GDM1 (cell line): ENCODE measurements at places on chromosomes 7 and 10.
A peak's percentile ranks its signal among the peaks of the same experiment; 100 is the strongest.

GRCh38 chr7:95840953-95841950 is 68.9 kb downstream of the DYNC1I1 start:
- no peak for DNase-seq

DNA sequence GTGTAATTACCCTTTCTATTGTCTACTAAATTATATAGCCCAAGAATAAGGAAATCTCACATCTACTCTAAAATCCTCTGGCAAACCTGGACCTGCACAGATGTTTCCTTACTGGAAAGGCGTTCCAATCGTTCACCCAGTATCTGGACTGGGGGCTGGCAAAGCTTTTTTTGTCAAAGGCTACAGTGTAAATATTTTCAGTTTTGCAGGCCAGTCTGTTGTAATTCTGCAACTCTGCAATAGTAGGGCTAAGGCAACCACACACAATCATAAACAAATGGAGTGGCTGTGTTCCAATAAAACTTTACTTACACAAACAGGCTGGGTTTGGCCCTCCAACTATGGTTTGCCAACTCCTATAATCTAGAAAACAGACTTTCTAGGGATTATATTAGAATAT is 56.2 kb downstream of the GLI3 start:
- DNase-seq: no peak

GRCh38 chr7:158094671-158095226 is 492.9 kb downstream of the PTPRN2 start:
- no peak for DNase-seq

- DNase-seq: no peak
Observed at GRCh38 chr10:125911145-125911544, 14.8 kb downstream of the FANK1 start.

DNA sequence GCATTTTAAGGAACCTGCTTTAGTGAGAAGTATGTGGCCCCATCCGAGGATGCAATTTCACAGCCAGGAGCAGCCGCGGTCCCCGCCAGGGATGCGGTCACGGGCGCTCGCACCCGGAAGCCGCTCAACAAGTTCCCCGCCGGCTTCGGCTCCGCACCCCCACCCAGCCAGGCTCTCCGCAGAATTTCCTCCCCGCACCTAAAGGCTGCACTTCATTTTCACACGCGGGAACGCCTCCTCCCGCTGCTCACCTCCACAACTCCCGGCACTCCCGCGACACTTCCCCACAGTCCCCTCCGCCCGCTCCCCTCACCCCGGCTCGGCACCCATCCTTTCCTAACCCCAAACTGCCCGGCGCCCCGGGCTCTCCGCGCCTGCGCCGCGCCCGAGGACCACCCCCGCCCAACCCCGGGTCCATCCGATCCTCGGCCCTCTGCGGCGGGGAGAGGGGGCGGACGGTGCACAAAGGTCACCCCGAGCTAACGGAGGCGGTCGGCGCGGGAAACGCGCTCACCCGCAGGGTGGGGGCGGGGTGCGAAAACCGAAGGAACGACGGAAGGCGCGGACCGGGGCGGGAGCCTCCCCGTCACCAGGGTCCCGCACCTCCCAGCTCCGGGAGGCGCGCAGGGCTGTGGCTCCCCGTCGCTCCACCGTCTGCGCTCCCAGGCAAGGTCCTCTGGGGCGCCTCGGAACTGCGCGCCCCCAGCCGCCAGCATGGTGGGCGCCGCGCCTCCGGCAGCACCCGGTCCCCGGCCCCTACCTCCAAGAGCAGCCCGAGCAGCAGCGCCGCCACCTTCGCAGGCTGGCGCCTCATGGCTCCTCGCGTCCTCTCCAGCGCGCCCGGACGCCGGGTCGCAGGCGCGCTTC is 558 bp downstream of the VOPP1 start:
- DNase-seq: peak; percentile 18

DNA sequence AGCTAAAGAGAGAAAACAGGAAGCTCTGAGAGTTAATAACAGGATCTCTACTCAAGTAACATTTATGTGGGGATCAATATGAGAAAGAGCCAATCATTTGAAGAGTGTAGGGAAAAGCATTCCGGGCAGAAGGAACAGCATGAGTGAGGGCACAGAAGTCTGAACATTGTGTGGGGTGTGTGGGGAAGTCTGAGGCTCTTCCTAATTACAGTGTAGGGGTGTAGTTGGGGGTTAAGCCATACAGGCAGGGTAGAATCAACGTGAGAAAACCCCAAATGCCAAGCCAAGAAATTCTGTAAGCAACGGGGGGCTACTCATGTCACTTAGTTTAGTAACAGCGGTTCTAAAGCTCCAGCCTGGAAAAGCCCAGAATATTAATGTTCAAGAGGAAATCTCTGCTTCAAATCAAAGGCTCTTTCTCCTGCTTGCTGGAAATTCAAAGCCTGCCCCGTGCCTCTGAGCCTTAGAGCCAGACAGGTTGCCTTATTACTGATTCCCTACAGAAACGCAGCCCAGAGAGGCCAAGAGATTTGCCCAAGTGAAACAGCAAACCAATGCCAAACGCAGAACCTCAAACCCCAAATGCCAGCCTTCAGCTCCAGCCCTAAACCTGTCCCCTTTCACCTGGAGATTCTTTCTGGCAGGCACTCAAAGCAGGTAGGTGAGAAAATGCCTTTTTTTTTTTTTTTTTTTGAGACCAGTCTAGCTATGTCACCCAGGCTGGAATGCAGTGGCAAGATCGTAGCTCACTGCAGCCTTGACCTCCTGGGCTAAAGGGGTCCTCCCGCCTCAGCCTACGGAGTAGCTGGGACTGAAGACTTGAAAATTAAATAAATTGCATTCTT is 36.1 kb downstream of the DNAJB12 start:
- DNase-seq: no peak

GRCh38 chr10:48701941-48702340 is 17.3 kb downstream of the WDFY4 start:
- no peak for DNase-seq

GRCh38 chr7:55464422-55464821 is 99.3 kb downstream of the LANCL2 start:
- no peak for DNase-seq

GRCh38 chr10:130193493-130194193 is 57.5 kb downstream of the GLRX3 start:
- no peak for DNase-seq

- DNase-seq: no peak
Observed at GRCh38 chr7:100017300-100017699, 1.9 kb downstream of the ZKSCAN1 start.

DNA sequence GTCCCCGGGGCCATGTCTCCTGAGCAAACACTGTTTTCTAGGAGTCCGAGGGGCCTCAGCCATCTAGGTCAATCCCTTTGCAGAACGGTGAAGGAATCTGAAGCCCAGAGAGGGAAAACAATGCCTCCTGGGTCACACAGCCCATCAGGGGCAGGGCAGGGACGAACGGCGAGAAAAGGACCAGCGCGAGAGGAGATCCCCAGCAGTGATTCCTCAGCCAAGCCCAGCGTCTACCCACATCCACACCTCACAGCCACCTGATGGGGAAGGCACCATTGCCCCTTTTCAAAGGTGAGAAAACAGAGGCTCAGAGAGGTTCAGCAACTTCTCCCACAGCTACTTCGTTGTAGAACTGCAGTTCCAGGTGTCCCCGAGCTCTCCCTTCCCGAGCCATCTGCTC is 17.9 kb upstream of the PSMG3 start:
- no peak for DNase-seq

GRCh38 chr7:157930926-157931466 is 594.2 kb downstream of the DNAJB6 start:
- no peak for DNase-seq

DNA sequence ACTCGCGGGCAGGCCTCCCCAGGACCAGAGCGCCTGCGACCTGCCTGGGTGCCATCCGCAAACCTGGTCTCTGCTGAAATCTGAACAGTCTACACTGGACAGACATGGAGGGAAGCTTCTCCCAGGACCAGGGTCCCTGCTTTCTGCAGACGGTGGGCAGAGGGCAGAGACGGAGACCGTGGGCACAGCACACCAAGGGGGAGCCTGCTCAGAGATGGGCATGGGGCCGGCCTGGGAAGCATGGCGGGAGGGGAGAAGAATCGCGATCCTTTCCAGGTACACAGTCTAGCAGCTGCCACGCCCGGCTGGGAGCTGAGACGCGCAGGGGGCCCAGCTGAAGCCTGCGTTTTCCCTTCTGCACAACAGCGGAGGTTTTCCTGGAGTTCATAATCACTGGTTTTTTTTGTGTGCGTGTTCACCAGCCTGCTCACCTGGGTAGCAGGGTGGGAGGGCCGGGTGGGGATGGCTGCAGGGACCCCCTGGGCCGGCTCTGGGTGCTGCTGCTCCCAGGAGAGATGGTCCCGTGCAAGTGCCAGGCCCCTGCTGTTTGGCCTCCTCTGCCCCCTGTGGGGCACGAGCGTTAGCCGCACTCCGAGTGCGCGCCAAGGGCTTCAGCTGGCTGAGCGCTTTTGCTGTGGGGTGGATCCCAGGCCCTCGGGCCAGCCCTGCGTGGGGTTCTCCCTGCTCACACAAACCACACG is 448.8 kb downstream of the DNAJB6 start:
- DNase-seq: no peak

- no peak for DNase-seq
Observed at GRCh38 chr10:110553905-110554304, 13.6 kb upstream of the SMC3 start.

GRCh38 chr7:129205987-129206785 is 17.8 kb downstream of the SMO start:
- DNase-seq: no peak

DNA sequence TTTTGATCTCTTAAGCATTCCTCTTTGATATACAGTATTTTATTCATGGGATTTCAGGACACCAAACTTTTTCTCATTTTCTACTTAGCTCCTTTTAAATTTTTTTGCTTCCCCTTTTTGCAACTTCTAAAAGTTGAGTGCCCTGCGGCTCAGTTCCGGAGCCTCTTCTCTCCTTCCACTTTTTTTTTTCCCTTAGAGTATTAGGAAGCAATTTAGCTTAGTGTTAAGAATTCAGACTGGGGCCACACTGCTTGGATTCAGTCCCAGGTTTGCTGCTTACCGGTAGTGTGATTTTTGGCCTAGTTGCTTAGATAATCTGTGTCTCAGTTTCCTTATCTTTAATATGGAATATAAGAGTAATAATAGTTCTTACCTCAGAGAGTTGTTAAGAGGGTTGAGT is 3.4 kb downstream of the STAM start:
- DNase-seq: peak; percentile 19

DNA sequence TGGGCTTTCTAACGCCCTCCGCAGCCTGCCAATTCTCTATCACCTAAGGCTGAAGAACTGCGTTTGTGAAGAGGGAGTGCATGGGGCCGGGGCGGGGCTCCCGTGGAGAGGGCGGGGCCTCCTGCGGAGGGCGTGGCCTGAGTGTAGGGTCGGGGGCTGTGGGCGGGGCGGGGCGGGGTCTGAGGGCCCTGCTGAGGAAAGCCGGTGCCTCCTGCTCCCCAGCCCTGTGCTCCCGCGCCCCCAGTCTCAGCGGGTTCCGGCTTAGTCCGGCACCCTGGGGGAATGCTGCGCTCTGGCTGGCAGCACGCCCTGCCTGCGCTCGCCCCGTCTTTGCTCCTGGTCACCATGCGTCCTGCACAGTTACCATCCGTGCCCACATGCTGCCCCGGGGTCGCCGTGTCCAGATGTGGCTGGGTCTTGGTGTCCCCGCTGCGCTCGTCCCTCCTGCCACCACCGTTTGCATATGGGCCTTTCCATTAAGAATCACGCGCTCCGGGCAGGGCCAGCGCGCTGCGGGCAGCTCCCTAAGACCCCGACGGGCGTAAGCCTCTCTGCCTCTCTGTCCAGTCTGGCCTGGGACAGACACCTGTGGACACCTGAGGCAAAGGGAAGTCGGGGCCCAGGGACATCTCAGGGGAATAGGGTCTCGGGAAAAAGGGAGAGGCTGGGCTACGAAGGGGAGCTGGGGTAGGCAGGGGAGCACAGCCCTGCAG is 144.0 kb upstream of the RET start:
- no peak for DNase-seq

DNA sequence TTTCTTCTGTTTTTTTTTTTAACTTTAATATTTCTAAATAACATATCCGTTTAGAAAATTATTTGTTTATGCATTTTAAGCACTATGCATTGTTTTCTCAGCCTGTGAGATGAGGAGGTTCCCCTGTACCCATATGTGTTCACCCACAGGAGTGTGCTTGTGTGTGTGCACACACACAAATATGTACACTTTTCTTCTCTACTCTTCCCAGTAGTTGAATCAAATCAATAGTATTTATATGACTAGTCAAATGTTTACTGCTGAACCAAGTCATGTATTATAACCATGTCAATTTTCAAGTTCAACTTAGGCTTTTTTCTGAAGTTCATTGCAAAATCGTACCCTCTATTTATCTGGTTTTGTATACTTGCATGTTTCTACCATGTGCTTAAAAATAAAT is 37.3 kb downstream of the HDAC9 start:
- no peak for DNase-seq

- peak; percentile 7 for DNase-seq
Observed at GRCh38 chr7:8035647-8036518, 67.3 kb downstream of the GLCCI1 start.

DNA sequence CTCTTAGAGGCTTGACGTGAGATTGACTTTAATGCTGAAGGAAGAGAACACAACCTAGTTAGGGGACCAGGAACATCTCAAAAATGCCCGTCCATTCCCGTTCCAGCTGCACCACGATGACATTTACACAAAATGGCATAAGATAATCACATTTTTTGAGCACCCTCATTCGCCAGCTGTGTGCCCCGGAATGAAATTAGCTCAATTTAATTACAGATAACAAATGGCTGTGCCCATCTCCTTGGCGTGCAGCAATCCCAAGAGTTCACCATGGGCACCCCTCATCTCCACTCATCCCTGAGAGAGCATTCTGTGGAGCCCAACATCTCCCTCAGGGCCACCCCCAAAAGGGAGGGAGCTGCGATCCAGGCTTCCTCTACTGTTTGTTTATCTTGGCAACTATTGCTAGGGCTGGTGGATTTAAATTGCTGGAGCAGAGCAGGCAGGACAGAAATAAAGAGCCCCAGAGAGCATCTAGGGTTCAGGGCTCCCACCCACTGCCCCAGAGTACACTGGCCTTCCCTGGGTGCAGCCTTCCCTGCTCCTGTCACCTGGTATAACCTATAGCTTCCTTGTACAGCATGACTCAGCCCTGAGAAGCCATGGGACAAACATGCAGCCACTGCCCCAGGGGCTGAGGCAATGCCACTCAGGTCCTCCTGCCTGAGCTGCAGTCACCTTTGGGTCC is 263.5 kb downstream of the ZEB1 start:
- DNase-seq: no peak

GRCh38 chr7:117809958-117810357 is 63.3 kb downstream of the CTTNBP2 start:
- DNase-seq: no peak

DNA sequence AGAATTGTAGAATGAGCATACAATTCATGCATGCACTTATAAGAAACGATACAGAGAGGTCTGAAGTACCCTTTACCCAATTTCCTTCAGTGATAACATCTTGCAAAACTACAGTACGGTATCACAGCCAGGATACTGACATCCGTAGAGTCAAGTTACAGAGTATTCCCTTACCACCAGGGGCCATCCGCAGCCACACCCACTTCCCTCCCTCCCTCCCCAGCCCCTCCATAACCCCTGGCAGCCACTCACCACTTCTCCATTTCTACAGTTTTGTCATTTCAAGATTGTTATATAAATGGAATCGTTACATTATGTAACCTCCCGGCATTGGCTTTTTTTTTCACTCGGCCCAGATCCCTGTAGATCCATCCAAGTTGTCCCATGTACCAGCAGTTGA is 113.6 kb upstream of the RET start:
- peak; percentile 77 for DNase-seq

GRCh38 chr7:100694098-100694745 is at the start of gene GIGYF1:
Gene GIGYF1, minus strand, starts transcription at chr7:100694250. Its CDS starts 6,012 bp downstream, at chr7:100688238.
- peak; percentile 61 for DNase-seq
